ENCODE measurements at places on chromosomes 13 and 19.

- DNase-seq, result no peak
These were observed 345.6 kb downstream of the SPRY2 start for GRCh38 chr13:79995334-79995733.

DNA sequence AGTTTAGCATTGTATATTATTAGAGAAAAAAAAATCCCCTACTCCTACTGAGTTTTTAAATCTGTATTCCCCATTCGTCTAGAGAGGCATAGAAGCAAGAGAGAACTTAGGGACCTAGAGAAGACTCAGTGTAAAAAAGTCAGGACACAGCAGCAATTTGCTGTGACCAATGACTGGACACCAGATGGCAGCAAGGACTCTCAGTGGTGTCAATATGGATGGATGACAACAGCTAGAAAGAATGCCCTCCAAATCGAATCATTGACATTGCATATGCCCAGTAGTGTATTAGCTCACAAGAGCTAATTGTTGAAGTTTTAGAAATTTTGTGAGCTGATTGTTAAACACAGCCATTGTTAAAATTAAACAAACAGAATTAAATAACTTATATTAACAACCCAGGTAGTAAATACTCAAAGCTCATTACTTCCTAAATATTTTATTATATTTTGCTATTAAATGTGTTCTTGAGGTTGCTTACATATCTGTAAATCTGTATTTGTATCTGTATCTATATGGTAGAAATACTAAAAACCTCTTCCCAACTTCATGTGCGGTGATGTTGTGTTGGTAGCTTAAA is 43.9 kb downstream of the SIAH3 start:
- DNase-seq, result no peak

- DNase-seq, result no peak
These were observed 7.6 kb downstream of the WTIP start for GRCh38 chr19:34489175-34489574.

DNA sequence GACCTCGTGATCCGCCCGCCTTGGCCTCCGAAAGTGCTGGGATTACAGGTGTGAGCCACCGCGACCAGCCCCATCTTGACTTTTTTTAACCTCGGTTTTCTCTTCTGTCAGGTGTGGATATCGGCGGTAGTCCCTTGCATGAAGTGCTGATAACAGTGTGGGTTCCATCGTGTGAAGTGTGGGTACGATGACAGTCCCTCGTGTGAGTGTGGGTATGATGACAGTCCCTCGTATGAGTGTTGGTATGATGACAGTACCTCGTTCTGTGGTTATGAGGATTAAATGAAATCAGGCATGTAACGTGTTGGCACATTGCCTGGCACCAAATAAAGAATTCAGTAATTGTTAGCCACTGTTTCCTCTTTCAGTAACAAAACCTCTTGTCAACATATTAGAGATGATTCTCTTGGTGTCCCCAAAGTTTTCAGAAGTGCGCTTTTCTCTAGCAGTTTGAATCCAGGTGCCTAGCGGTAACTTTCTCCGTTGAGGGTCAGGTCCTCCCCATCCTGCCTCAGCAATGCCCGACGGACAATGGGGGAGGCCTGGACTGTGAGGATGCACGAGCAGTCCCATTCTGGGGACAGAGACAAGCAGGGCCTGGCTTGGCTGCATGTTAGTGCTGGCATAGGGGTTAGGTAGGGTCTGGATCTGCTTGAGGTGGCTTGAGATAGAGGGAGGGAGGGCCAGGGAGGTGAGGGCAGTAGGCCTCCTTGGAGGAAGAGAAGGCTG is 15.3 kb downstream of the GATAD2A start:
- DNase-seq, result peak; percentile 57

- no peak for DNase-seq
These were observed 47.0 kb upstream of the RAP2A start for GRCh38 chr13:97386801-97387484.

GRCh38 chr13:48775804-48776203 is 122.1 kb downstream of the CYSLTR2 start:
- DNase-seq, result no peak

DNA sequence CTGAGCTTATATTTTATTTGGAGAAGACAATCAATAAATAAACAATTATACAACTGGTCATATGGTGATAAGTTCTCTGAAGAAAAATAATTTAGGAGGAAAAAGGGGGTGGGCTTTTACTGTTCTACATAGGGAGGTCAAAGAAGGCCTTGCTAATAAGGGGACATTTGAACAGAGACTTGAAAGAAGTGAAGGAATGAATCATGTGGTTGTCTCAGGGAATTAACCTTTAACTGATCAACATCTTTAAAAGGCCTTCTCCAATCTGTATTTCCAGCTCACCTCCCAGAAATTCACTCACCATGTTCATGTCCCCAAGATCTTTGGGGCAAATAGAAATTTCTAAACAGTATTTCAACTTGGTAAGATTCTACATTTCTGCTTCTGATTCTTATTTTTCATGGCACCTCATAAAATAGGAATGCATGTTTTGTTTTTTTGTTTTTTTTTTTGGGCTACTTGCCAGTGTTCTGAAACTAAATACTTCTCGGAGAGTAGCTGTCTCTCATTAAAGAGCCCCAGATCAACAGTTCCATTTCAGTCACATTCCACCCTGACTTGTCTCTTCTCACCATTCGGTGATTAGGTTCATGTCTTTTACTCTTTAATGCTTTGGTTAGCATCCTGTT is 19.2 kb upstream of the LPAR6 start:
- DNase-seq, result no peak

DNA sequence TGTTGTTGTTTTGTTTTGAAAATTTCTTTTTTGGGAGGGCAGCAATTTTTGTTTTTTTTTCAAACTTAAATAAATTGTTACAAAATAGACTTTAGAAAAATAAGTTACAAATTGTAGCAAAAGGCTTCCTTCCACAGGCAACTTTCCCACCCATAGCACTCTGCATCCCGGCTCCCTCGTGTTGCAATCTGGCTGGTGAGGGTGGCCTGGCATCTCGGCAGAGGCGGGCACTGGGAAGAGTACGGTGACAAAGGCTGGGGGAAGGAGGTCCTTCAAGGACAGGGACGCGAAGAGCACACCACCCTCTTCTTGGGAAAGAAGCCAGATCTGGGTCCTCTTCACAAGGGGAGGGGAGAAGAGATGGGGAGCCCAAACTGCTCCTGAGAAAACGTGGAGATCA is 379.7 kb downstream of the OLFM4 start:
- no peak for DNase-seq

GRCh38 chr13:74819549-74819948 is 662.4 kb downstream of the TBC1D4 start:
- DNase-seq, result no peak

GRCh38 chr13:91965511-91965910 is 567.1 kb downstream of the GPC5 start:
- DNase-seq, result no peak

DNA sequence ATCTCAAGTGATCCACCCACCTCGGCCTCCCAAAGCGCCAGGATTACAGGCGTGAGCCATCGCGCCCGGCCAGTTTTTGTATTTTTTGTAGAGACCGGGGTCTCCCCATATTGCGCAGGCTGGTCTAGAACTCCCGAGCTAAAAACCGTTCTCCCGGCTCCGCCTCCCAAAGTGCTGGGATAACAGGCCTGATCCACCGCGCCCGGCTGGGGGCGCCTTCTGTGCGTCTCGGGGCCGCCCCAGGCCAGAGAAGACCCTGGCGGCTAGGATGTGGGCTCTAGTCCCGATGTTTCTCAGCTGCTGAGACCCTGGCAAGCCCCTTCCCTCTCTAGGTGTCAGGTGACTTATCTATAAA is 3.6 kb downstream of the ARHGAP45 start:
- no peak for DNase-seq

GRCh38 chr13:110971486-110971885 is 56.6 kb upstream of the ANKRD10 start:
- DNase-seq, result no peak

DNA sequence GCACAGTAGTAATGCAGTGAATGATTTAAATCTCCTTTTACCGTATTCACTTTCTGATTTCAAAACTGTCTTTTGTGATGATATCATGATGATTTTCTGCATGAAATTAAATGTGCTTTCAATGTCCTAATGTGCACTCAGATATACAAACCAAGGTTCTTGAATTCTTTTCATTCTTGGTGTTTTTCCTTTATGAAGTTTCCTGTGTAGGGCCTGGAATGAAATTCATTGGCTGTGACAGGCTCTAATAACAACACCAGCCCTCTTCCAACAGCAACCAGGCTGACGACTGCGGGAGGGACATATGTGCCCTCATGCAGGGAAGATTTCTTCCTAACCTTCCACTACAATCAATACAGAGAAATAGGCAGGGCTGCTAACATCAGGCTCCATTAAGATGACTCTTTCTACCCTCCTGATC is 1052.0 kb downstream of the DIAPH3 start:
- no peak for DNase-seq

- DNase-seq, result no peak
These were observed 98.3 kb downstream of the ELF1 start for GRCh38 chr13:40920826-40921225.

Data from activated gamma-delta T cell treated with Interleukin-2 at 50 U/mL for 16 hours (primary cell).